H1 (cell line): ENCODE measurements at places on chromosomes 13 and 19. TPM values are rescaled to one million over a fixed set of nuclear protein-coding genes. Genes with fewer than 3 reads are reported as not detected.

The LILRA1 gene
- not detected in 2 replicates for total RNA-seq

DNA sequence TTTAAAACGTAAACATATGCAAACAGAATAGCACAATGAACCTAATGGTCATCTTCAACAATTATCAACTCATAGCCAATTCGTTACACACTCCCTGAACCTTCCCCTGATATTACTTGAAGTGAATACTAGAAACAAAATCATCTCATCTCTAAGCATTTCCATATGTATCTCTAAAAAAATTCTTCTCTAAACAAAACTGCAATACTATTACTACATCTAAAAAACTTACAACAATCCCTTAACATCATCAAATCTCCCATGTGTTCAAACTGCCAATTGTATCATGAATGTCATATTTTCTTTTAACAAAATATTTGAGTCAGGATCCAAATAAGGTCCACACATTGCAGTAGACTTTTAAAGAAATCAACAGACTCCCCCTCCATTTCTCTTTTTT is 61.4 kb downstream of the FRY start:
- no peak for DNase-seq

DNA sequence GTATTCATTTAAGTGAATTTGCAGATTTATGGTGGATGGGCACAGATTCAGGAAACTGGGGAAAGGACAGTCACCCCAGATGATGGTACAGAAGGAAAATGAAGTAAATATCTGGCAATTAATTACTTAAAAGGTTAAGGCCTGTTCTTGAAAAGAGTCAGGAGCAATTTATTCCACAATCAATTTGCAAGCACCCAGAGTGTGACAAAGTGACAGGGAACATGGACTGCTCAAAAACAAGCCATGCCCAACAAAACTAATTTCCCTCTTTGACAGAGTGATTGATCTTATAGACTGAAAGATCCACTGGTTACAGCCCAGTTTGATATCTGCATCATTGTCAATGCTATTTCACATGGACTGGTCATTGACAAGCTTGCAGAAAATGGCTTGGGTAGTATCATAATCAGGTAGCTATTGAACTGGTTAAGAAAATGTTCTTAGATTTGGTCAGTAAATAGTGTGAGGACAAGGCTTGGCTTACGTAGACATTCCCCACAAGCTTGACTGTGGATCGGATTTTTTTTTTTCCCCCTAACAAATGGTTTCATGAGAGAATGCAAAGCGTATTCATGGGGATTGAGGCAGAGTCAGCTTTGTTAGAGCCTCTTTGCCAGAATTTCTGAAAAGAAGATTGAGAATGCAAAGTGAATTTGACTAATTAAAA is 584.6 kb downstream of the GPC6 start:
- no peak for DNase-seq

GRCh38 chr13:114140906-114141250 is 8.5 kb upstream of the RASA3 start:
- DNase-seq, result no peak

GRCh38 chr13:27004866-27005265 is 166.7 kb downstream of the USP12 start:
- no peak for DNase-seq

The BRD4 gene
- total RNA-seq, result 144 and 146 TPM in 2 replicates

The DIRAS1 gene
- total RNA-seq, result 21.3 and 22.3 TPM in 2 replicates
